ENCODE measurements at places on chromosomes 6 and 20.

- peak; percentile 47 for DNase-seq
These were observed 41.2 kb downstream of the C6orf132 start for GRCh38 chr6:42101186-42101657.

- DNase-seq: no peak
These were observed 122.6 kb upstream of the MAP3K7 start for GRCh38 chr6:90709431-90709996.

DNA sequence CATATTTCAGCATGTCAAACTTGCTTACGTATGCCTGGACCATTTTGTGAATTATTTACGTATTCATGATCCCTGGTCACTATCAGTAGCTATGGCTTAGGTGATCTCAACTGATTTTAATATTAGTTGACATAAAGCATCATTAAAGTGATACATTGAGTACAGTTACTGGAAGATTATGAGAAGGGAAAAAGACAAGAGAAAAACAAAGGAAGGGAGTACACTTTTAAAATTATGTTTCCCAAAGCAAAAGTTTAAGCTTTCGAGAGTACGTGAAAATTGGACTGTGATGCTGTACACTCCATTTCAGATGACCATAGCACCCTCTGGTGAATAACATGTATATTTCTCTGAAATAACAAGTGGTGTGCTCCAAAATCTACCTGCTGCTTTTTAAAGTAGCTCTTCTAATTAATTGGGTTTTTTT is 215.0 kb upstream of the HSF2 start:
- peak; percentile 12 for DNase-seq

DNA sequence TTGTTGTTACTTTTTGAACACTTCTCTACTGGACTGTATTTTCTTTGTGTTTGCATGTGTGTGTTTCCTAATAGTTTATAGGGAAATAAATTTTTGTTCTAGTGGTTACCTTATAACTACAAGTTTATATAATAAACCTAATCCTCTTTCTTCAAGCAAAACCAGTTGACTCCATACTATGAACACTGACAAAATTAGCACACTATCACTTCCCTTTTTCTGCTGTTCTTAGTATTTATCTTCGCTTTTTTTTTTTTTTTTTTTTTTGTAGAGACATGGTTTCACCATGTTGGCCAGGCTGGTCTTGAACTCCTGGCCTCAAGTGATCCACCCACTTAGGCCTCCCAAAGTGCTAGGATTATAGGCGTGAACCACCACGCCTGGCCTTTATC is 25.0 kb upstream of the C6orf62 start:
- no peak for DNase-seq

- DNase-seq: peak; percentile 53
These were observed at the start of gene SLA2 for GRCh38 chr20:36645998-36646397. TSS of gene SLA2 (minus strand) at chr20:36646196. CDS start at chr20:36641335, 4,861 bp downstream.

DNA sequence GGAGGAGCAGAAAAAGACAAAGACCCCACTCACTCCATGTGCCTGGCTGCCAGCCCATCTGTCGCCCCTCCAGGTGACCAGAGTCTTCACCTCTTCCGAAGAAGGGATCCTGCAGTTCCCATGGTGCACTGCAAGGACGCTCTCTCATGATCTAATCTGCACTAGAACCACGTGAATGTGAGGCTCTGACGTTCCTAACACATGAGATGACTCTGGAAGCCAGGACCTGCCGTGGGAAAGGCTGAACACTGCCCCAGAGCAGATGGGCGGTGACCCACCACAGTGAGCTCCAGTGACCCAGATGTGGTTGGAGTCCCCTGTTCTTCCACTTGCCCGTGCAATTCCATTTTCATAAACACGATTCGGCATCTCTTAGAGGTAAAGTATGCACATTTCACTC is 39.6 kb upstream of the PDE10A start:
- DNase-seq: no peak

DNA sequence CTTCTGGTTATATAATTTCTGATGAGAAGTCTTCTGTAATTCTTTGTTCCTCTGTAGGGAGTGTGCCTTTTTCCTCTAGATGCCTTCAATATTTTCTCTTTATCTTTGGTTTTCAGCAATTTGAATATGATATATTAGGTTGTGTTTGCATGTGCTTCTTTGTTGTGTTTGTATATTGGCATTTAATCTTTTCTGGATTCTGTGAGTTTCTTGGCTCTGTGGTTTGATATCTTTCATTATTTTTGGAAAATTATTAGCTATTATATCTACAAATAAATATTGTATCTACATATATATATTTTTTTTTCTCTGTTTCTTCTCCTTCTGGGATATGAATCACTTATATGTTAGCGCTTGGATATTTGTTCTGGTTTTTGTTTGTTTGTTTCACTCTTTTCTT is 9.1 kb upstream of the DBNDD2 start:
- no peak for DNase-seq

- no peak for DNase-seq
These were observed 19.7 kb downstream of the PBOV1 start for GRCh38 chr6:138198430-138199091.

GRCh38 chr6:90095788-90096187 is 200.9 kb downstream of the BACH2 start:
- no peak for DNase-seq

DNA sequence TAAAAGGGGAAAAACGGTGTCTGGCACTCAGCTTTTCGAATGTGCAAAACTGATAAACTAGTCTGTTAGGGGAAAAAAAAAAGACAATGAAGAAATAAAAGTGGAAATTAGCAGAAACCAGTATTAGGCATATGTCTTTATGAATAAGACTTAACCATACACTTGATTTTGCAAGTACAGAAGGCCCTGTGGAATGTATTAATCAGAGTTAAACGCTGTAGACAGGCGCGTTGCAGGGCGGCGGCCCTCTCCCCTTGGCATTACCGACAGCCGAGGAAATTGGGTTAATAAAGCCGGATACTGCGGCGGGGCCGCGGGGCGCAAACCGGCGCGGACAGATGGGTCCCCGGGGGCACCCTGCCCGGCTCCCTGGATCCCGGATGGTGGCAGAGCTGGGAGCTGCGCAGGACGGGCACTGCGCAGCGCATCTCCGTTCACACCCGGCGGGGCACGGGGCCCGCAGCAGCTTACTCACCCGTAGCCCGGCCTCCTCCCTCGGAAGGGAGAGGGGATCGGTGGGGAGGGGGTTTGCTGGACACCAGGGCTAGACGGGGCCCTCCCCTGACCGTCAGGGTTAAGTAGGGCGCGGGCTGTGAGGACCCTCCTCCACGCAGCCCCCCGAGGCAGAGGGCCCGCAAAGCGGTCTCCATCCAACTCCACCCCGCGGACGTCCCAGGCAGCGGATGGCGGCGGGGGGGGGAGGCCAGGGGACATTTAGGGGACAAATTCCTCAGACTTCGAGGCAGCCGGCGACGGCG is 2.0 kb downstream of the BHLHE23 start:
- no peak for DNase-seq

- DNase-seq: no peak
These were observed 28.1 kb downstream of the DACT2 start for GRCh38 chr6:168291450-168291849.

DNA sequence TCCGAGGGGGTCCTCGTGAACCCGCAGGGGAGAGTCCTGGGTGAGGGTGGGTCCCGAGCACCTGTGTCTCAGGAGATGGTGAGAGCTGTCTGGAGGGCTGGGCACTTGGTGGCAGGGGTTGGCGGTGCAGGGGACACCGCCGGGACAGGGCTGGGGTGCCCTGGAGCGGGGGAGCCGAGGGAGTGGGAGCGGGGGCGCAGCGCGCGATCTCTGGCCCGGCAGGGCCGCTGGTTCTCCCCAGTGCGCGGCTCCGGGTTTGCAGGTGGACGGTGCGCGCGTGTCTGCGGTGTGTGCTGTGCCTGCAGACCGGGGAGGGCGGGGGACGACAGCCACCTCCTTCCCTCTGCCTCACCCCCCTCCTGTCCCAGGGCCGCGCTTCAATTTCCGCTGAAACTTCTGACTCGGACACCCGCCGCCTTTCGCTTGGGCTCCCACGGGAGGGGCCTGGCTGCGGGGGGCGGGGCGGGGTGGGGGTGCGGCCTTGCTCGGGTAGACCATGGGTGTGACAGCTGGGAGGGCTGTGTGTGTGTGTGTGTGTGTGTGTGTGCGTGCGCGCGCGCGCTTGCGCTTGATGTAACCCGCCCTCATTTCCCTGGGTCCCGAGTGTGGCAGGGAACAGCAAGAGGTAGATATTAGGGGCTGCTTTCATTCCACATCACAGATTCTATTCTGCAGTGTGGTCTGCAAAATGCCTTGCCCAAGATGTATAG is 1.2 kb downstream of the TRIB3 start:
- peak; percentile 69 for DNase-seq

GRCh38 chr6:100719883-100720682 is 161.0 kb downstream of the ASCC3 start:
- DNase-seq: peak; percentile 32

DNA sequence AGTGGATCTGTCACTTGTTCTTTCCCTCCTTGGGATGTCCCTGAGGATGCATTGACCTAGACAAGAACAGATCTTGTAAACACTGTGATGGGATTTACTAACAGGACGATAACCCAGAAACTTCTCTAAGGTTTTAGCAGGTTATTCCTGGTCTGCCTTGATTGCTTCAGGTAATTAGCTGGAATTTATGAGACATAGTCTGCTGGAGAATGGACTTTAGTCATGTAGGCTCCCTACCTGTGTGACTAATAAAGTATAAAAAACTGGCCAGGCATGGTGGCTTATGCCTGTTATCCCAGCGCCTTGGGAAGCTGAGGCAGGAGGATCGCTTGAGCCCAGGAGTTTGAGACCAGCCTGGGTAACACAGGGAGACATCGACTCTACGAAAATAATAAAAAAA is 96.1 kb downstream of the PAK5 start:
- DNase-seq: peak; percentile 80

GRCh38 chr6:18997375-18997826 is 610.3 kb downstream of the RNF144B start:
- peak; percentile 48 for DNase-seq

DNA sequence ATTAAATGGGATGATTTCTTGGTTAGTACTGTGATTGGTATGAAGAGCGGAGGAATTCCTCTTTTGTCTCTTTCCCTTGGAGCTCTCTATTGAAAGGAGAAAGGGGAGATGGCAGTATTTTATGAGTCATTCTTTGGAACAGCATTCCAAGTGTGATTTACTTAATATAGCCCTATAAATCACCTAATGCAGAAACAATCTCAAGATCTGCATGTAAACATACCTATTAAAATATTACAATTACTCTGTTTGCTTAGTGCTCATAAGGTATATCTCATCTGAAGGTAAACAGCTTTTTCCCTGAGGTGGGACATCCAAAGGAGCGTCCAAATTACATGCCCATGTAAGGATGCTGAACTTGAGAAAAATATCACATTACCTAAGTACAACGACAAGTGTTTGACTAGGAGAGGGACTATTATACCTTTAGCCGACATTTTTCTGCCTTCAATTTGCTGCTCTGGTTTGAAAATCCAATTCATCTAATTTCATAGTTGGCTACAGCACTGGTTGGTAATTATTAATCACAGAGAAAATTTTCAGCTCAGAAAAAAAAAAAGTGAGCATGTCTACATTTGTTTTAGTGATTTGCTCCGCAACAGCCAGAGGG is 229.0 kb downstream of the FOXC1 start:
- DNase-seq: no peak

DNA sequence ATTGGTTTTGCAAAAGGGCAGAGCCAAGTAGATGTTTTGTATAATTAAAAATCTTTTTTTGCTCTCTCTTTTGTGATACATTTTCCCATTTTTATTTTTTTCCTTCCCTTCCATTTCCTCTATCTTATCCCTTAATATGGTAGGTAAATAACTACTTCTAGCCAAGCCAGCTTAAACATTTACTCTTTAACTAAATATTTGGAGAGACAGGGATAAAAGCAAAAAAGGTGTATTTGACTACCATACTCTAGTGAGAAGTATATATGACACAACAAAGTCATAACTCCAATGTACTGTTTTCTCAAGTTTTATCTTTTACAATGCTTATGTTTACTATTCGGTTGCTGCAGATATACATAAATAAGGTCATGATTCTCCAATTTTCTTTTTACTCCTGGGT is 154.7 kb downstream of the HIVEP2 start:
- no peak for DNase-seq

- no peak for DNase-seq
These were observed 11.3 kb downstream of the GRIK2 start for GRCh38 chr6:101404775-101405174.

- DNase-seq: no peak
These were observed 35.5 kb downstream of the DHX35 start for GRCh38 chr20:38997622-38998021.

DNA sequence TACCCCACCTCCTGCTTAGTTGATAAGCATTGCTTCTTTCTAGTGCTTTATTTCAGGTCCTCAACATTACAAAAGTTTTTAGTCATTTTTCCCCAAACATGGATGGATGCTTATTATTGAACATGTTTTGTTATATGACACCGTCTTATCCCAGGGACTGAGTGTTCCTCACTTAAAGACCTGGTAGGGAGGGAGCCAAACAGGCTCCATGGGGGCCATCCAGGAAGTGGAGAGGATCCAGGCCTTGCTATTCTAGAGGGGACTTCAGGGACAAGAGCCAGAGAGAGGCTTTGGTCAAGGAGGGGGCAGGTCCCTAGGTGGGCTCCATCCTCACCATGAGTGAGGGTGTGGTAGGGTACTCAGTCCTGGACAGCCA is 7.4 kb downstream of the SLC32A1 start:
- DNase-seq: no peak

DNA sequence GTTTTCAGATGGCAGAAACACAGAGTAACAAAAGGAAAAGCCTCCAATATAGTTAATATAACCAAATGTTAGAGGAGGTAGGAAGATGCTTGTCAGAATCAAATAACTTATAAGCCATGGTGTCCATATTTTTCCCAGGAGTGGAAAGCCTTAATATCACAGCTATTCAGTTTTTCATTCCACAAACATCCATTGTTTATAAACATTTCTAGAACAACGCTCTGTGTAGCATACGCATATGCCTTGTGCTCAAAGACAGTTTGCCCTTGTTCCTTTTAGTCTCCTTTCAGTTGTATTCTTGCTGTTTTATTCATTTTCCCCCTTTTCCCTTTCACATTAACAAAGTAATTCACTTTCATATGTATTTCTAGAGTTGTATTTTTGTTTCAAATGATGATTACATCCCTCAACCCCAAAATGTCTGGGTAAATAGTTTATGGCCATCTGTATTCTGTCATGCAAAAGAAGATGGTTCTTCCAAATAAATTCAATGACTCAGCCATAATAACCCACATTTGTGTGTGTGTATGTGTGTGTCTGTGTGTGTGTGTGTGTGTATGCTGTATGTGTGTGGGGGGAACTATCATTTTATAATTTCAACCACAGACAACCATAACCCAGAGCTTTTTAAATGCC is 455.7 kb upstream of the SOX4 start:
- no peak for DNase-seq

DNA sequence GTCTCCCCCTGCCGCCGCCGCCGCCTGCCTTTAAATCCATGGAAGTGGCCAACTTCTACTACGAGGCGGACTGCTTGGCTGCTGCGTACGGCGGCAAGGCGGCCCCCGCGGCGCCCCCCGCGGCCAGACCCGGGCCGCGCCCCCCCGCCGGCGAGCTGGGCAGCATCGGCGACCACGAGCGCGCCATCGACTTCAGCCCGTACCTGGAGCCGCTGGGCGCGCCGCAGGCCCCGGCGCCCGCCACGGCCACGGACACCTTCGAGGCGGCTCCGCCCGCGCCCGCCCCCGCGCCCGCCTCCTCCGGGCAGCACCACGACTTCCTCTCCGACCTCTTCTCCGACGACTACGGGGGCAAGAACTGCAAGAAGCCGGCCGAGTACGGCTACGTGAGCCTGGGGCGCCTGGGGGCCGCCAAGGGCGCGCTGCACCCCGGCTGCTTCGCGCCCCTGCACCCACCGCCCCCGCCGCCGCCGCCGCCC is 474 bp downstream of the CEBPB start:
- DNase-seq: peak; percentile 81
